CD4-positive, alpha-beta T cell treated with Interleukin-15 for 1 hour (primary cell): ENCODE measurements at places on chromosomes 5 and 9.
A peak's percentile ranks its signal among the peaks of the same experiment; 100 is the strongest.

- peak; percentile 32 for DNase-seq
Measured at GRCh38 chr5:42756606-42757601, at the start of gene CCDC152. Gene CCDC152 (plus strand): TSS chr5:42756818. CDS start chr5:42759122, 2,304 bp downstream.

DNA sequence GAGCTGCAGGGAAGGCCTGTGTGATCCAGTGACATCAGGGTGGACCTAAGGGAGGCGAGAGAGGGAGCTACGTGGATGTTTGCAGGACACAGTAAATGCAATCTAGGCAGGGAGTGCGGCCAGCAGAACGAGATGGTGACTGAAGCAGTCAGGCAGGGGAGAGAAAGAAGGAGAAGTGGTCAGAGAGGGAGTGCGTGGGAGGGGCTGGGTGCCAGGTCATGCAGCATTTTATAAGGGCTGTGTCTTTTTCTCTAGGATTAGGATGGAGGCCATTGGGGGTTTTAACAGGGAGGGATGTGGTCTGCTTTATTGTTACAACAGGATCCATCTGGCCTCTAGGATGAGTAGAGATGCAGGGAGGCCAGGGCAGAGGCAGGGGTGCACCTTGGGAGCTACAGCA lies 80.4 kb downstream of the DCP2 start:
- DNase-seq = no peak

- DNase-seq = no peak
Measured at GRCh38 chr9:114856215-114856941, 50.5 kb upstream of the TNFSF15 start.

DNA sequence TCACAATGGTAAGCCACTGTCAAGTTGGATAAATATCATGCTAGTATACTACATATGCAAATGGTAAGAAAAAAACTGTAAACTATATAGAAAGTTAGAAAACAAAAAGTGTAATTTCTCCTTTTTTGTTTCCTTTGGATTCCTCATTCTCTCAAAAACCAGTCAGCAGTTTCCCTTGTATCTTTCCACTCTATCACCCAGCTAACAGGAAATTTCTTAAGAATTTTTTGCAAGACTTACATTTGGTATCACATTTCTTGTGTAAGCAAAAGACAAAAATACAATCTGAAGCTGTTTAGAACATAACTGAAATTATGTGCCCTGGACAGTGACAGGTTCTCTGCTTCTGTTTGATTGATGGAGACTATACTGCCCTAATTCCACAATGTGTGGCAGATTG lies 25.2 kb upstream of the MSH3 start:
- DNase-seq = no peak

DNA sequence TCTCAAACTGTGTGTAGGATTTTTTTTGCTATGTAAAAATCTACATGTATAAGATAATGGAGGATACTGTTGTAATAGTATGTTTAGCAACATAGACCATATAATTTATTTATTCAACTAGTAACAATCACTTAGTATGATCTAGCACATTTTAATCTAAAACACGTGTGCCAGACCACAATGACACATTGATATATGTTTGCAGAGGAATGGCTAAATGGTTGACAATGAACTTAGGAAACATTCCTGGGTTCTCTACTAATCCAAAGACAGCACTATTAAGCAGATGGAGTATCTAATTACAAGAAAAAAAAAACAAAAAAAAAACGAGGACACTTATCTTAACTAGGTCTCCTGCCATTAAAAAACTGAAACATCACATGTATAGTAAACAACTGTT lies 261.7 kb upstream of the PAPPA start:
- no peak for DNase-seq

- no peak for DNase-seq
Measured at GRCh38 chr5:151448038-151448985, 909 bp downstream of the SLC36A1 start.

GRCh38 chr5:56192246-56192645 lies 40.9 kb downstream of the ANKRD55 start:
- DNase-seq = no peak

DNA sequence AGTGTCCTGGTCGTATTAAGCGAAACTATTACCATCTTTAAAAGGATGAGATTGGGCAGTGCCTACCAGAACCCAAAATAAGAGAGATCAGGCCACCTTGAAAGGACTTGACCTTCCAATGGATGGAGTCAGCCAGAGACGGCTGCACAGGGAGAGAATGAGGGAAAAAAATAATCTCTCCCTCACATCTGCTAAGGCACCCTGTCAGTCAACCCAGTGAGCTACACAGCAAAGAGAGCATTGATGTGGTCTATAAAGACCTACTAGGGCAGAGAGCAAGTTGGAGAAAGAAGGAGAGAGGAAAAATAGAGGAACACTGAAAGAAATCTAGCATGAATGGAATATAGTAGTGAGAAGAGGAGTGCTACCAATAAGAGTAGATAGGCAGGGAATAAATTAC lies 68.0 kb upstream of the FTMT start:
- no peak for DNase-seq

- no peak for DNase-seq
Measured at GRCh38 chr9:94909250-94909894, 182.9 kb downstream of the AOPEP start.

- DNase-seq = no peak
Measured at GRCh38 chr9:88387036-88387551, 1.1 kb upstream of the SPIN1 start.

DNA sequence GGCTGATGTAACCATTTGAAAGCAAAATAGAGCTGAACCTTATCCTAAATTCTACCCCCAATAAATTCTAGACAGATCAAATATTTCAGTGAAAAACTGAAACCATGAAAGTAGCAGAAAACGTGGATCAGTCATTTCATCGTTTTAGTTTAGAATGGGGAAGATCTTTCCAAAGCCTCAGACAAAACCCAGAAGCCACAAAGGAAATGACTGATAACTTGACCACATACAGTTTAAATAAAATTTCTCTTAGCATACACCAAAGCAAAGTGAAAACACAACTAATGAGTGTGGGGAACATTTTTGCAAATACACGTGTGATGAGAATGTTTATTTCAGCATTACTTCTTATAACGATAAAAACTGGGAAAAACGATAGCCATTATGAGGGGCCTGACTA lies 284.8 kb downstream of the ADGRV1 start:
- DNase-seq = no peak
